Cardiac septum (tissue), 1 donor: ENCODE measurements at places on chromosomes 7 and 10. TPM values are rescaled to one million over a fixed set of nuclear protein-coding genes. Genes with fewer than 3 reads are reported as not detected.

The NUDT13 gene
- total RNA-seq: 2.4 TPM

The FZD8 gene
- 7.7 TPM for total RNA-seq

The RNF148 gene
- 0.48 TPM for total RNA-seq

The PRKCQ gene
- 0.24 TPM for total RNA-seq

The KIF11 gene
- 0.59 TPM for total RNA-seq

The UCN3 gene
- total RNA-seq: not detected

The PNLIPRP3 gene
- total RNA-seq: not detected

The MMD2 gene
- not detected for total RNA-seq

The SKAP2 gene
- 4.3 TPM for total RNA-seq

The NIPSNAP2 gene
- total RNA-seq: 251 TPM

The GRB10 gene
- 51.8 TPM for total RNA-seq

The SYT15 gene
- 6.7 TPM for total RNA-seq

The GTF2I gene
- 134 TPM for total RNA-seq

The EGR2 gene
- total RNA-seq: 4.8 TPM

The PIP gene
- not detected for total RNA-seq

The MUC3A gene
- 0.86 TPM for total RNA-seq

The OR6B1 gene
- total RNA-seq: not detected

The UTF1 gene
- total RNA-seq: not detected

The GPR15LG gene
- total RNA-seq: not detected

The CALCR gene
- total RNA-seq: not detected

The PPP1R3C gene
- 212 TPM for total RNA-seq

The OR2A5 gene
- total RNA-seq: not detected

The CRTAC1 gene
- 3.2 TPM for total RNA-seq

The DUS4L gene
- total RNA-seq: 7.9 TPM

The FFAR4 gene
- total RNA-seq: 0.08 TPM

The GATA3 gene
- 1.2 TPM for total RNA-seq

The MBL2 gene
- total RNA-seq: not detected

The ACSM6 gene
- 0.30 TPM for total RNA-seq

The HTR7 gene
- 0.16 TPM for total RNA-seq

The GTF2IRD1 gene
- total RNA-seq: 13.2 TPM

The UPK3B gene
- 0.38 TPM for total RNA-seq
